ENCODE measurements at places on chromosomes 3 and 15.

- DNase-seq, result no peak
Measured at GRCh38 chr3:100075851-100076730, 38.2 kb downstream of the FILIP1L start.

GRCh38 chr15:66725464-66725785 lies 23.4 kb downstream of the SMAD6 start:
- DNase-seq, result no peak

DNA sequence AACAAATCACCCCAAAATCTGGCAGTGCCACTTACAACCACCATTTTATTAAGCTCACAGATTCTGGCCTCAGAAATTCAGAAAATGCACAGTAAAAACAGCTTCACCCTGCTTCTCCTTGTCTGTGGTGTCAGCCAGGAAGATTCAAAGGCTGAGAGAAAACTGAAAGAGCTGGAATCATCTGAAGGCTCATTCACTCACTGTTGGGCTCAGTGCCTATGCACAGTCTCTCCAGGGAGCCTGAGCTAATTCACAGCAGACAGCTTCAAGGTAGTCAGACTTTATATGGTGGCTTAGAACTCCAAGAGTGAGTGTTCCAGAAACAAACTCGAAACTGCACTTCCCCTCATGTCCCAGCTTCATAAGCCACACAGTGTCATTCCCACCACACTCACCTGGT lies 16.5 kb upstream of the PLOD2 start:
- no peak for DNase-seq

GRCh38 chr3:172201136-172201869 lies 161.9 kb downstream of the FNDC3B start:
- no peak for DNase-seq

DNA sequence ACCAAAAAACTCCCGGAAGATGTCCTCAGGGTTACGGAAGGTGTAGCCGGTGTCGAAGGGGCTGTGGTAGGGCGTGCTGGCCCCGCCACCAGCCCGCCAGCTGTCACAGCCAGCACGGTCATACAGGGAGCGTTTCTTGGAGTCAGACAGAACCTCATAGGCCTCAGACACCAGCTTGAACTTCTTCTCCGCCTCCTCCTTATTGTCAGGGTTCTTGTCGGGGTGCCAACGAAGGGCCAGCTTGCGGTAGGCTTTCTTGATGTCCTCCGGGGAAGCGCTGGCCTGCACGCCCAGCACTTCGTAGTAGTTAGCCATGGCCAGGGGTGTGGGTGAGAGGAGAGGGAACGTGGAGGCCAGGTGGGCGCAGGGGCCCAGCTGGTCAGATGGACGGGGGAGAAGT lies 3.8 kb downstream of the DNAJB8 start:
- DNase-seq, result no peak
